ENCODE measurements at places on chromosomes 3 and 15.

GRCh38 chr15:59991834-59992233 is 12.3 kb upstream of the FOXB1 start:
- no peak for DNase-seq

GRCh38 chr3:53589806-53590205 is 95.4 kb downstream of the CACNA1D start:
- no peak for DNase-seq

- no peak for DNase-seq
Observed at GRCh38 chr3:114447950-114448479, 154.2 kb downstream of the TIGIT start.

DNA sequence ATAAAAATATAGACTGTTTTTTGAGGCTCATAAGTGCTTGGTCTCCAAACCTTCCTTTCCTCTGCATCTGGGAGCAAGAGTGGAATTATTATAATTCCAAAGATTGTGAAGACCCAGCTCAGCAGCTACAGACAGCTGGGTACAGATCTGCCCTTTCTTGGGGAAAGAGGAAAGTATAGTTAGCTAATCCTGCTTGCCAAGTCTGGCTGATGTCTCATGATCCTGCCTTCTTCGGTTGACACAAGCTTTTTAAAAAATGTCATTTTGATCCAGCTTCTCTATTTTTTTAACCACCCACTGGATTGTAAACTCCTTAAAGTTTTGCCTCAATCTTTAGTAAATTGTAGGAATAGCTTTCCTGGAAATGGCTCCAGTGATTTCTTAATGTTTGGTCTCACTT is 181.1 kb downstream of the LRTM1 start:
- DNase-seq = no peak

DNA sequence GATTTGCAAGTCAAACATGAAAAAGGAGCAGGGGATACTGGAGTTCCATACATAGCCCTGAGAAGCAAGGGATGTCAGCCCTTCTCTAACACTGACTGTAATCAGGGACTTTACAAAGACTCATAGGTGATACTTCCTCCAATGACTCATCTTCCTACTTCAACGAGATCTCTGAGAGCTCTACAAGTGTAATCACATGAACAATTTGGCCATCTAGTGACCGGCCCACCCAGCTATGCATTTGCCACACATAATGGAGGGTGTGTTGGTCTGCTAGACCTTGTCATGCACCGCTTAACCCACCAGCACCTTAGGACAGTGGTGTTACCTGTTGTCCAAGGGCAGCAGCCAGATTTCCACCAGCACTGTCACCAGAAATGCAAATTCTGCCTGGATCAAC is 75.3 kb downstream of the NCEH1 start:
- DNase-seq = no peak

- DNase-seq = no peak
Observed at GRCh38 chr3:65732051-65732935, 306.4 kb downstream of the MAGI1 start.

DNA sequence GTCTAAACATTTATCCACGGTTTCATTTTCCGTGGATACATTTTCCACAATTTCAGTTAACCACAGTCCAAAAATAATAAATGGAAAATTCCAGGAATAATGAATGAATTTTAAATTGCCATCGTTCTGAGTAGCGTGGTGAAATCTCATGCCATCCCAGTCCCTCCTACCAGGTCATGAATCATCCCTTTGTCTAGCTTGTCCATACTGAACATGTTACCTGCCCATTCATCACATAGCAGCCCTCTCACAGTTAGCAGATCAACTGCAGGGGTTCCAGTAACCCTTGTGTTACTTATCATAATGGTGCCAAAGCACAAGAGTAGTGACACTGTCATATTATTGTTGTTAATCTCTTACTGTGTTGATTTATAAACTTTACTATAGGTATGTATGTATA is 124.5 kb downstream of the GSK3B start:
- DNase-seq = no peak

DNA sequence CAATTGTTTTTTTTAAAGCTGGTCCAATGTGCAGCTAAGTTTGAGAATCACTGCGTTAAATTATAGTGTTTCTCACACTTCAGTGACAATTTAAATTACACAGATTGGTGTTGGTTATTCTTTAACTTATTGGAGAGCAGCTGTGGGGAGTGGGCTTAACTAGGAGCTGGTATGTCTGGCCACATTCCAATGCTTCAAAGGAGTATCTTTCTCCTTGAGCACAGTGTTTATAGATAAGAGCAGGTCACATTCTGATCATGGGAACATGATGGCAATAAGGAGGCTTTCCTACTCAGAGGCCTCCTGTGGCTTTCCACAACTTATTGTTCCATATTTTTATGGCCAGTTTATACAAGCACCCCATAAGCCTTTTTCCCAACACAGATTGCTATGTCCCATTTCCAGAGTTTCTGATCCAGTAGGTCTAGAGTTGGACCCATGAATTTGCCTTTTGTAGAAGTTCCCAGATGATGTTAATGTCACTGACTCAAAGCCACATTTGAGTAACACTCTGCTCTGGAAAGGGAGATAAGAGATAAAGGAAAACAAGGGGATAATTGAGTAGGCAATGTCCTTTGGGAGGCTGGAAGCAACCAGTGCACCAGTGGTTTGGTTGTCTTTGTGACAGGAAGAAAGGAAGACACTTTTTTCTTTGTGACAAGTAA is 33.0 kb upstream of the PLSCR4 start:
- DNase-seq = no peak

- no peak for DNase-seq
Observed at GRCh38 chr3:51896607-51897305, 6.4 kb downstream of the IQCF1 start.

- DNase-seq = no peak
Observed at GRCh38 chr3:52205727-52206372, 7.9 kb downstream of the ALAS1 start.

GRCh38 chr3:120615847-120616609 is 19.9 kb downstream of the NDUFB4 start:
- no peak for DNase-seq

- DNase-seq = no peak
Observed at GRCh38 chr15:70060993-70061305, 36.8 kb downstream of the TLE3 start.

GRCh38 chr3:124248471-124249028 is 256.6 kb upstream of the ROPN1 start:
- no peak for DNase-seq

GRCh38 chr3:513301-513700 is 316.7 kb downstream of the CHL1 start:
- no peak for DNase-seq

- DNase-seq = no peak
Observed at GRCh38 chr3:49158103-49158709, 7.9 kb downstream of the CCDC71 start.

- DNase-seq = no peak
Observed at GRCh38 chr15:39255760-39256159, 325.1 kb upstream of the THBS1 start.

DNA sequence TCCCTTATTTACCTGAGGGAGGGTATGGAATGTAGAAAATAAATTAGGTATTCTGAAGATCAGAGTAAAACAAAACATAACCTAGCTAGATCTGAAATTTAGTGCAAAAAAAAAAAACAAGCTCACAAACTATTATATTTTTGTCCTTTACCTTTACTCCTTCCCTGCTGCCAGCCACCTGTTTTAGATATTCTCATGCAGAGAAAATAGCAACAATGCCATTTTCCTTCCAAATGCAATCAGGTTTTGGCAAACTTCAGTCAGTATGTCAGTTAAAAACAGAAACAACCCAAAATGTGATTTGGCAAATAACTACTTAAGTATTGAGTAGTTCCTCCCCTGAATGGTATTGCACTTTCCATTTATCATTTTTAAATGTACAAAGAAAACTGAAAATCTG is 35.8 kb downstream of the PEAK1 start:
- no peak for DNase-seq

- DNase-seq = no peak
Observed at GRCh38 chr3:187586226-187586625, 84.0 kb downstream of the SST start.

- no peak for DNase-seq
Observed at GRCh38 chr3:114436182-114436581, 142.4 kb downstream of the TIGIT start.

DNA sequence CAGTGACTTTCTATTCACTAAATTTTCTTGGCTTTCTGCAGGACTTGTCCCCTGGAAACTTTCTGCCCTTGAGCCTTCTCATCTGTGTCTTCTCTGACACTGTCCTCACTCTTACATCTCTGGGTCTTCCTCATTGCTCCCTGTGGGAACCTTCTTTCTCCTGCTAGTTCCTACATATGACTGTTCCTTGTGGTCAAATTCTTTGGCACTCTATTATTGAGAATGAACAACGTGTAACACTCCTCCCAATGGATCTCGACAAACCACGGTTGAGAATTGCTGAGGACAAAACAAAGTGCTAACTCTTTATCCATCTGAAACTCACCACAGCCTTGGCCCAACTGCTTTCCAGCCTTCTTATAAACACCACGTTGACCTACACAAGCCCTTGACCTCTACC is 3.5 kb upstream of the FAM81A start:
- DNase-seq = no peak

GRCh38 chr15:87828608-87829007 is 427.9 kb downstream of the NTRK3 start:
- DNase-seq = no peak

DNA sequence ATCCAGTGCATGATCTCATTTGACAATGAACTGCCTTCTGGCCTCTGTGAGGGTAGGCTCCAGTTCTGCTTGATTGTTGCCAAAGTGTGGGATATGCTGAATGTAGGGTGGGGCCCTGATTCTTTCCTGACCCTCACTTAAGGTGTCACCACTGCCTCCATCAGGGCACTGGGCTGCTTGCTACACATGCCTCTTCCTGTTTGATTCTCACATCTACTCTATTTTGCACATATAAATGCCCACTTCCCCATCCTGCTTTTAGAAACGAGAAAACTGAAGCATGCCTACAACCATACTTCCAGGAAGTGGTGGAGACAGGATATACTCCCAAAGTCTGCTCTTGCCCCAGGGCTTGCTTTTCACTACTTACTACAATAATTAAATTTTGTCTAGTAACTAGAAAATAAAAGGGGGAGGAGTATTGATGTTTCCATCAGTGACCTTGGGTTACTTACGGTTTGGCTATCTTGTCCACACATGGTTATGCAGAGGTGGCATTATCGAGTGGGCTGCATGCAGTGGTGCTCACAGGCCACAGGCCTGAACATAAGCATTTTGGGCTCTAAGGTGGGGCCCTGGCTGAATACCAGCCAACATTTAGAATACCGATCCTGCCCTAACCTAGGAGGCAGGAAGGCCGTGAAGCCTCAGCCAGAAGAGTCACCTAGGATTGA is 6.7 kb downstream of the ZDHHC3 start:
- DNase-seq = no peak

GRCh38 chr3:133451309-133451708 is 51.5 kb downstream of the BFSP2 start:
- DNase-seq = no peak

DNA sequence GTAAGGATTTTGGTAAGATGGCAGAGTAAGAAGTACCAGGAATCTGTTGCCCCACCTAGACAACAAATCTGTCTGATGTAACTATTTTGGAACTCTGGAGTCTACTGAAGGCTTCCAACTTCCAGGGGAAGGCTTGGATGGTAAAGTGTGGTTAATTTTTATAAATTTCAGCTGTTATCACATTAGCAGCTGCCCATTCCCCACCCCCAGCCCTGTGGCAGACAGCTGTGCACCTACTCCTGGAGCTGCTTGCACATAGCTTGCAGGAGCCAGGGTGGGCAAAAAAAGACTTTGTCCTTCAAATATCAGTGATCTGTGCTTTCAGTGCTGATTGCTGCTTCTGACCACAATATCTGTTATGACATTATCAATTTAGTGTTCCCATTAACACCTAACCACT is 47.4 kb downstream of the FRMD5 start:
- DNase-seq = no peak

DNA sequence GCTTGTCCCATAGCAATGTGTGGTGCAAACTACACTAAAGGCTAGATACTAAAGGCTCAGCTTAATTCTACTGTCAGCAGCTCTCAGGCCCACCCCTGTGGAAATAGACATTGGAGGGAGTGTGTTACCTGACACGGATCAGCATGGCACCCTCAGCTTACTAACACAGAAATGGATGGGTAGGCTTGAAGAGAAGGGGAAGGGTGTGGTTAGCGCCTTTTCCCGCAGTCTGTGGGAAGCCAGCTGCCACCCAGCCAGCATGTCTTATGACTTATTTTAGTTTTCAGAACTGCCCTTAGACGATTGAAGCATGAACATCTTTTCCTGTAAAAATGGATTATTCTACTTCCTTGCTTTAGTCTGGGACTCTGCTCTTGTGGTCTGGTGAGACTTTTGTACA is 25.8 kb upstream of the ADPGK start:
- DNase-seq = no peak

GRCh38 chr3:133925960-133926735 is 30.5 kb upstream of the RAB6B start:
- no peak for DNase-seq

DNA sequence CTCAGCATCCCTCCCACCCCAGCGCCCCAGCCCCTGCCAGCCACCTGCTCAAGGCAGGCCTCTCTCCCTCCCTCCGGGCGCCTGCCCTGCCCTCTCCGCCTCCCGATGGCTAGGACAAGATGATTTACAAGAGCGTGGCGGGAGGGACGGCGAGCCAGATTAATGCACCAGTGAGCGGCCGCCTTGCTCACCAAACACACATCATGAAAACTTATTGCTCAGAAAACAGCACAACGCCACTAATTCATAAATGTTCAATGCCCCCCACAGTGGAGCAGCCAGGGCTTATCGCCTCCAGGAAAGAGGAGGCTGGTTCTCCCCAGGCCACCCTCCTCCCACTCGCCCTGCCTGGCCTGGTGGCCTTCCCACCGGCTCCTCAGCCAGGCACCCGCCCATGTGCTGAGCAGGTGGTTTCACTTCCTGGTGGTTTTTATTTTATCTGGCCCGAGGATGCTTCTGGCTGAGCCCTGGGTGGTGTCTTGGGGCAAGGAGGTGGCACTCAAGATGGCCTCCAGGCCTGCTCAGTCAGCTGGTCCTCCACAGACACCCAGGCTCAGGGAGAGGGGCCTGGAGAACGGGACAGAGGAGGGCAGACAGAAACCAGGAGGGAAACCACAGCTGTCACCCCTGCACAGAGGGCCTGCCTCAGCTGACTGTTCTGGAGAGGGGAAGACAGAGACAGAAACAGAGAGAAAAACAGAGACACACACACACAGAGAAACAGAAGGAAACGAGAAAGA is 284.9 kb downstream of the UACA start:
- DNase-seq = no peak

GRCh38 chr15:69074001-69074842 is 59.7 kb downstream of the NOX5 start:
- no peak for DNase-seq

GRCh38 chr15:44137750-44138149 is 57.3 kb downstream of the FRMD5 start:
- no peak for DNase-seq

DNA sequence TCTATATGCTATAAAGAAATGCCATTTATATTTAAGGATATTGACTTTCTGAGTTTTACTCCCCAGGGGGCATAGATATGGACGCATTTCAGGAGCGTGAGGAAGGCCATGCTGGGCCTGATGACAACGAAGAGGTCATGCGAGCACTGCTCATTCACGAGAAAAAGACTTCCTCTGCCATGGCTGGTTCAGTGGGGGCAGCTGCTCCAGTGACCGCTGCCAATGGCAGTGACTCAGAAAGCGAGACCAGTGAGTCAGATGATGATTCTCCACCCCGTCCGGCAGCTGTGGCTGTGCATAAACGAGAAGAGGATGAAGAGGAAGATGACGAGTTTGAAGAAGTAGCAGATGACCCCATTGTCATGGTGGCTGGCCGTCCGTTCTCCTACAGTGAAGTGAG is 38.4 kb downstream of the GTF2E1 start:
- no peak for DNase-seq

GRCh38 chr15:78880242-78880533 is 7.5 kb downstream of the MORF4L1 start:
- no peak for DNase-seq

GRCh38 chr15:27414168-27414870 is 443.3 kb downstream of the GABRG3 start:
- DNase-seq = no peak

Data from cortex of kidney (tissue), 1 donor.